Left renal pelvis (tissue), 4 donors: ENCODE measurements at places on chromosomes 12 and 14. TPM values are rescaled to one million over a fixed set of nuclear protein-coding genes. Genes with fewer than 3 reads are reported as not detected.

NKX2-8 gene
- polyA plus RNA-seq, result not detected

- DNase-seq, result no peak
These were observed 198.1 kb upstream of the DIO3 start for GRCh38 chr14:101363261-101363555.

PMCH gene
- polyA plus RNA-seq, result not detected

TMEM132C gene
- polyA plus RNA-seq, result 2.7 TPM

GRCh38 chr14:101563654-101564443 is 2.6 kb downstream of the DIO3 start:
- no peak for DNase-seq

- DNase-seq, result no peak
These were observed 96.7 kb downstream of the ETV6 start for GRCh38 chr12:11746024-11746771.

- no peak for DNase-seq
These were observed 27.2 kb upstream of the YBX3 start for GRCh38 chr12:10750385-10750727.

ENDOU gene
- polyA plus RNA-seq, result 0.24 TPM

CD27 gene
- polyA plus RNA-seq, result 0.82 TPM

- no peak for DNase-seq
These were observed 746.0 kb downstream of the VRK1 start for GRCh38 chr14:97543221-97543620.

DNA sequence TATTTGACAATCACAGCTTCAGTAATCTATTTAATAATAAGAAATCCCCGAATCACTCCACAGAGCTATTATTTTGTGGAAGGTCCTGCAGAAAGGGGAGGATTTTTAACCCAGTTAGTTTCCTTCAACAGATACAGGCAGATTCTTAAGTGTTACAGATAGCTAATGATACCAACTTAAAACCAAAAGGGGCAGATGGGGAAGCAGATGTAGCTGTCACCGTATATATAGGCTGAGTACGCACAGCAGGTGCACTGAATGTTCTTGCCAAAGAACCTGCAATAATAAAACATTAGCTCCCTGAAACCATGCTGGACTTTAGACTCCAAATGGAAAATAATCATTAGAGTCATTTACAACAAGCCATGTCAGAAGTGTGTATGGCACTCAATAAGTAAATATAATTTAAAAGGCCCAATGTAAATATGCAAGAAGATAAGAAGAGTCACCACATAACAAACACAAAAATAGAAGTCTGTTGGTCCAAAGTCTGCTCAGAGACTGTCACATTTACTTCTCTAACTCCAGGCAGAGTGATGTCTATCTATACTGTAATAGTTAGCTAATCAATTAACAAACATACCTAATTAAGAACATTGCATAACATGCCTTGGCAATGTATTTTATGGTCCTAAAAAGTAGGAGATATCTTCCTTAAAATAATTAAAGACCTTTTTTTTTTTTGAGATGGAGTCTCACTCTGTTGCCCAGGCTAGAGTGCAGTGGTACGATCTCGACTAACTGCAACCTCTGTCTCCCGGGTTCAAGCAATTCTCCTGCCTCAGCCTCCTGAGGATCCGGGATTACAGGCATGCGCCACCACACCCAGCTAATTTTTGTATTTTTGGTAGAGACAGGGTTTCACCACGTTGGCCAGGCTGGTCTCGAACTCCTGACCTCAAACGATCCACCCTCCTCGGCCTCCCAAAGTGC is 78.8 kb downstream of the SEC23A start:
- no peak for DNase-seq

- no peak for DNase-seq
These were observed 653.3 kb upstream of the FOXG1 start for GRCh38 chr14:28113311-28113710.
